ENCODE measurements at places on chromosomes 2 and 18. TPM values are rescaled to one million over a fixed set of nuclear protein-coding genes. Genes with fewer than 3 reads are reported as not detected.

DNA sequence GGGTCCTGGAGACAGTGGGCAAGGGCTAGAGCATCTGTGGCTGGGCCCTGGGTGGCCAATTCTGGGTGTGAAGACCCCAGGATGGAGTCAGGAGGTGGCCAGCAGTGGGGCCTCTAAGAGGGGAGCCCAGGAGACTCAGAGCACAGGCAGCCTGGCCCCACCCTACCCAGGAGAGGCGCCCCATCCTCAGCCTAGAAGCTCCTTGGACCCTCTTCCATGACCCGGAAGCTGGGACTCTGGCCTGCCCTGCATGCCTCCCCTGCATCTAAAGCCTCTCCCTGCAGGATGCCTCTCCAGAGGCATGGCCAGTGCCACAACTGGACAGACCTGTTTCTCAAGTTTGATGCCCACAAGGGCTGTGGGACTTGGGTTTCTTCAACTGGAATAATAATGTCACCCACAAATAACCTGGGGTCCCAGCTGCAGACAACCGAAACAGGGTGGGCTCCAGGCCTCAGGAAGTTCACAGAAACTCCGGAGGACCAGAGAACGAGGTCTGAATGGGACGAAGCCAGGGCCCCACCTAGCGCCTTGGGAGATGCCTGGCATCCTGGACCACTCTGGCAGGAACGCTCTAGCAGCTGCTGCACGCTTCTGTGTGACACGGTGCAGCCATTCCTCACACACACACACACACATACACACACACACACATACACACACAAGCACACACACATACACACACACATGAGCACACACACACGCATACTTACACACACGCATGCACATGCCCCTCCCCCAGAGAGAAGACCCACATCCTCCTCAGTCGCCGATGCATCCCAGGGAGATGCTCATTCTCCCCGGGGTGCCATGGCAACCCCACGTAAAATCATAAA lies 16.4 kb downstream of the KCNIP3 start:
- no peak for DNase-seq
- H3K27me3 ChIP-seq, result peaks cover 5% of the 10 kb centered on the region
- no peak overlapping the region for H3K27ac ChIP-seq
- H3K4me1 ChIP-seq, result no peaks in the 10 kb centered on the region

The NEUROD1 gene
- not detected for total RNA-seq

The MAL gene
- total RNA-seq, result 0.87 TPM

DNA sequence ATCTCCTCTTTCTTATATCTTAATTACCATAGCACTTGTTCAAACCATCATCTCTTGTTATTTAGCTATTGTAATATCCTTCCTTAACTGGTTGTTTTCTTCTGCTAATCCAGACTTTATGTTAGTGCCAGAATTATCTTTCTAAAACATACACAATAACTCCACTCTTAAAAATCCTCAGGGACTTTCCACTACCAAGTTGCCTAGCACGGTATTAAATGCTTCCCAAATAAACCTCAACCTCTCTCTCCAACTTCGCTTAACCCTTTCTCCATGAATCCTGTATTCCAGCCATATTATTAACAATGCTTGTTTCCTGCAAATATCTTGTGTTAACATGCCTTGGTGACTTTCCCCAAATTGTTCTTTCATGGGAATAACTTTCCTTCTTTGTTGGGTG lies 84.5 kb downstream of the FAM228A start:
- H3K36me3 ChIP-seq, result peaks cover 53% of the 10 kb centered on the region
- H3K27me3 ChIP-seq, result no peaks in the 10 kb centered on the region
- no peak overlapping the region for H3K4me3 ChIP-seq
- no peak overlapping the region for H3K27ac ChIP-seq
- no peak for DNase-seq
- no peaks in the 10 kb centered on the region for H3K4me1 ChIP-seq

DNA sequence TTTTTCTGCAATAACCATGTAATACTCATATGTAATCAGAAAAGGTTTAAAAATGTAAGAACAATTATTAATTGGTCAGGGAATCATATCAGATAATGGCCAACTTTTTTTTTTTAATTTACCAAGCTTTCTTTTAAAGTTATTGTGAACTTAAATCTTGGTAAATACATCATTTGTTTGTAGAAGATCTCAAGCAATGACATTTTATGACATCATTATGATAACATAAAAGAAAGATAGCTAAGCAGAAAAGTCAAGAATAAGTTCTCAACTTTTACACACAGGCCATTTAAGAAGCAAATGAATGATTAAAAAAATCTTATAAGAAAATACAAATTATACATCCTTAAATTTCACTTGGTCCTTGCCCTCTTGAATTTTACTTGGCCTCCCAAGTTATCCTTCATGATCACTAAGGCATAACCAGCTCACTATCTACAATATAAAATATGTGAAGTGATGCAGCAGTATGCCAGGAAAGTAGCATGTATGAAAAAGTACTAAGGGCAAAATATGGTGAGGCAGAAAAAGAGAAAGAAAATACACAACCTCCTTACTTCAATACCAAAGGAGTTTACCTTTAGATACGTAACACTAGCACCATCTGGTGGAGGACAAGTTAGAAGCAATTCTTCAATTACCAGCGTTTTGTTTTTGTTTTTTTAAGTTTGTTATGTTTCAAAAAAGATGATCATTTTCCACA lies 116.6 kb downstream of the SRBD1 start:
- no peaks in the 10 kb centered on the region for H3K27me3 ChIP-seq
- H3K36me3 ChIP-seq, result no peaks in the 10 kb centered on the region
- DNase-seq, result no peak

DNA sequence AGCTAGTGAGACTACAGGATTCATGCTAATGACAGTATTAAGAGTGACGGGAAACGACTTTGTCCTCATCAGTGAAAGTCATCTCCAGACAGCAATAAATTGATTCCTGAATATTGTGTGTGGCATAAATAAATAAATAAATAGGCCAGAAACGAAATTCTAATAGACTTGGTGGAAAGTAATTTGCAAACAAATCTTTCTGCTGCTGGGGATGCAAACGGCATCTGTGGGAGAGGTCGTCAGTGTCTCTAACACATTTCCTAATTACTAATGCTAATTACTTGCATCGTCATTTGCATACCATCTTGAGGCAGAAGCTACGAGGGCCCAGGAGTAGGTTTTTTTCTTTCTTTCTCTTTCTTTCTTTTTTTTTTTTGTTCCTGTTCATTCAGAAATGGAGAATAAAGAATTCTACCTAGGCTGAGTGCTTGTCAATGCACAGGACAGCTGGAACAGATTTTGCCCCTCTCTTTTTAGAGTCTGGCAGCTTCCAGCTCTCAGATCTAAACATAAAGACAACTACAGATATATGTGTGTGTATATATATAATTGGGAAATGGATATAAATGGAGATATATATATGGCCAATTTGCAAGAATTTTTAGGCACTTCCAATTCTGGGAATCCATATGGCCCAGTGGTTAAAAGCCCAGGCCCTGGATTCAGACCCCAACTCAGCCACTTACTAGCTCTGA lies 75.1 kb downstream of the SPP2 start:
- no peak for DNase-seq
- H3K4me3 ChIP-seq, result no peak overlapping the region
- no peaks in the 10 kb centered on the region for H3K27me3 ChIP-seq
- no peaks in the 10 kb centered on the region for H3K36me3 ChIP-seq

DNA sequence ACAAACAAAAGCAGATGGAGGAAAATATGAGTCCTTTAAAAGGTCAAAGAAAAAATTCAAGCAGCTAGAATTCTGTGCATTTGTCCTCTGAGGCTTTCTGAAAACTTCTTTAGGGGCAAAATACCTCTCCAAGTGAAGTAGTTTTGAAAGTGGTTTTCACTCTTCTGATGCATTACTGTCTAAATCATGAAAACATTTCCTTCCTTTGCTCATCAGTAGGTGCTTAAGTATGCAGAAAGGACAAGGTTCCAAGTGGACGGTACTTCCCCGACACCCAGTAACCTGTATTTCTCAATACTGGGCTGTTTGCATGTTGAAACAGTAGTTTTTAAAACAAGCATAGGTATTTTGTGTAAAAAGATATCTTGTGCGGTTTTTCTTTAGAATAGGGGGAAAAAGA lies 189.1 kb upstream of the ERBB4 start:
- H3K27ac ChIP-seq, result no peak overlapping the region
- no peaks in the 10 kb centered on the region for H3K4me1 ChIP-seq

GRCh38 chr18:5103693-5104092 lies 93.4 kb downstream of the AKAIN1 start:
- H3K36me3 ChIP-seq, result no peaks in the 10 kb centered on the region
- no peak overlapping the region for H3K4me3 ChIP-seq
- no peak for DNase-seq

The ZNF804A gene
- not detected for total RNA-seq

The SP140 gene
- total RNA-seq, result 0.46 TPM

GRCh38 chr2:137411585-137411984 lies 552.7 kb upstream of the HNMT start:
- no peaks in the 10 kb centered on the region for H3K36me3 ChIP-seq

The NT5DC4 gene
- not detected for total RNA-seq

DNA sequence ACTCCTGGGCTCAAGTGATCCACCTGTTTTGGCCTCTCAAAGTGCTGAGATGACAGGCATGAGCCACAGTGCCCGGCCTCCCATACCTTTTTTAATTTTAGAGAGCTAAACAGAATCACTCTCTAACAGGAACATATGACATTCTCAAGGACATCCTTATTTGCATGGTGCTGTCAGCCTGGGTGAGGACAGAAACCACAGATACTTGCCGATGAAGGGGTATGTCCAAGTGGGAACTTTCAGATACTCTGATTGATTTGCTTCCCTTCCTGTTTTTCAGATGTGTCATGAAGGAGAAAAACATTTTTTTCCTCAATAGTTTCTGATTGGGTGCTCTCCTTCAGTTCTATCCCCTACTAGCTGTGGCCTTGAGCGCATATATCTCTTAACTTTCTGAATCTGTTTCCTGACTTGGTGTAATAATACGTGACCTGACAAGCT lies 49.6 kb downstream of the MYO3B start:
- no peak for DNase-seq
- H3K36me3 ChIP-seq, result no peaks in the 10 kb centered on the region
- no peak overlapping the region for H3K27ac ChIP-seq
- no peak overlapping the region for H3K4me3 ChIP-seq

Measured in gastrocnemius medialis (tissue), 4 donors.